ENCODE measurements at places on chromosomes 3 and 15.

- DNase-seq: no peak
Observed at GRCh38 chr3:194675081-194675640, 3.2 kb upstream of the LSG1 start.

DNA sequence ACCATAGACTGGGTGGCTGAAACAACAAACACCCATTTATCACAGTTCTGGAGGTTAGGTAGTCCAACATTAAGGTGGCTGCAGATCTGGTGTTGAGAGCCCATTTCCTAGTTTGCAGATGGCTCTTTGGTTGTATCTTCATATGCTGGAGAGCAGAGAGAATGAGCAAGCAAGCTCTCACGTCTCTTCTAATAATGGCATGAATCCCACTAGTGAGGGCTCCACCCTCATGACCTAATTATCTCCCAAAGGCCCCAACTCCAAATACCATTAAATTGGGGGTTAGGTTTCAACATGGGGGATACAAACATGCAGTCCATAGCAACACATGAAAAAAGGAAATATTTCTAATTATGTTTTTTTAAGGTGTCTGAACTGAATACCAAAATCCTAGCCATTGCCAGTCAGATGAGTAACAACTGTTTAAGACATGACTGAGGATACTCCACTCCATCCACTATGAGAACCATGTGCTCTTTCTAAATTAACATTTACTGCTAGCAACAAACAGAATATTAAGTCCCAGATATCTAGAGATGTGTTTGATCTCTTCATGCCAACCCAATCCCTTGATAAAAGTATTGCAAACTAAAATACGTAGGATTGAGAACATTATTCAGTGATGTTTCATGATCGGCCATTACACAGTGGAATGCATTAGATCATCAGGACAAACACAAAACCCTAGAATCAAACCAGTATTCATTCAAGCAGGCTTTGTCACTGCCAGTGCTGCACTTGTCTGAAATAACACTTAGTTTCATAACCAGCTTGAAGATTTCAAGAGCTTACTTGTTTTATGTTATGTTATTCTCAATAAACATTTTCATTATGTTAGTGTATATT, 340.3 kb downstream of the SLC9A9 start:
- DNase-seq: no peak

- DNase-seq: no peak
Observed at GRCh38 chr3:122496508-122496907, 18.2 kb downstream of the KPNA1 start.

DNA sequence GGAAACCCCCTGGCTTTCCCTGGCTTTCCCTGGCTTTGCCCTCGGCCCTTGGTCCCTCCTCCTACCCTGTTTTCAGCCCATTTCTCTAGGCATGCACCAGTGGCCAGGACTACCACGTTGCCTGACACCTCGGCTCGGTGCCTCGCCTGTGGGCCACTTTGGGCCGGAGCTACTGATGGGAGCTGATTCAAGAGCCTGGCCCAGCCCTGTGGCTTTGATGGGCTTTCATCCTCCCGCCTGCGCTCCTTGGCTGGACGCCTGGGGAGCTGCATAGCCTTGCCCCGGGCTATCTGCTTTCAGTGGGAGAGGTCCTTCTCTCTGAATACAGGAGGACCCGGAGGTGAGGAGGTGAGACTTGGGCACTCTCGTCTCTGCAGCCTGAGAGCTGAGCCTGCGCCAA, 192.7 kb upstream of the HES1 start:
- no peak for DNase-seq

GRCh38 chr3:14652-15051, 181.9 kb upstream of the CHL1 start:
- DNase-seq: no peak

DNA sequence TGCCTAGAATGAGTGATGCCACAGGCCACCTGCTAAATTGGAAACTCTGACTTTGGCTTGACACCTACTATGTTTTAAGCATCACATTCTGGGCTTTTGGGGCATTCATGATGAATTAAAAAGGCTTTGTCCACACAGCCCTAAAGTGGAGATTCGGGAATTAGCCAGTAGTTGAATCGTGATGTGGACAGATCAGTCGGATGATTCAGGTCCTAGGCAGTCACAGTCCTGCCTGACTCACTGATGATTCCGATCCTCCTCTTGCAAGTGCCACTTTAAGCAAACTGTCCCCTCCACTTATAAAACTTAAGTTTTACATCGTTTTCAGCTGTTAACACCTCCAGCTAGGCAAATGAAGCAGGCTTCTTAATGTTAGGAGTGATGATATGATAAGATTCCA, 75.3 kb downstream of the SYNPR start:
- DNase-seq: no peak

- DNase-seq: no peak
Observed at GRCh38 chr3:16406166-16406565, 107.3 kb downstream of the RFTN1 start.

GRCh38 chr15:57797110-57797509, 90.6 kb downstream of the POLR2M start:
- DNase-seq: no peak

DNA sequence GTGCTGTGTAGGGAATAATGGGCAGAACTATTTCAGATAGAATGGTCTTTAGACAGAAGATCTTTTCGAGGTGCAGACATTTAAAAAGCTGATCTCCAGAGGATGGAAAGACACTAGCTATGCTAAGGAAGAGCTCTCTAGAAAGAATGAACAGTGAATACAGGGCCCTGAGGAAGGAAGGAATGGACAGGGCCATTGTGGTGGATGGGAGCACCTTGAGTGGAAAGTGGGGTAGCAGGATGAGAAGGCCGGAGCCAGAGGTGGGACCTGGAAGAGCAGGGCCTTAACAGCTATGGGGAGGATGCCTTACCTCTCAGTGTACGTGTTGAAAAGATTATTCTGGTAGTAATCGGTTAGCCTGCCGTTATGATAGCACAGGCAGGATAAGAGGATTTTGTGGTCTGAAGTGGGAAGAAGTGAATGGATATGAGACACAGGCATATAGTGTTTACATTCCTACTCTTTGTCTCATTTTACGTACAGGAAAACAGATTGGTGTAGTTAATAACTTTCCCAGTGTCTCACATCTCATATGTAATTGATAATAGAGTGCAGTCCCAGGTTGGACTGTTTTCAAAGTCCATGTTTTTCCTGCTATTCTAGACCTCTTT, 172.4 kb downstream of the KLHL25 start:
- DNase-seq: no peak

GRCh38 chr15:63083044-63083443, 38.6 kb upstream of the LACTB start:
- DNase-seq: no peak

- no peak for DNase-seq
Observed at GRCh38 chr3:9398700-9399336, 1.4 kb downstream of the SETD5 start.

GRCh38 chr3:53224536-53224935, 31.3 kb downstream of the TKT start:
- no peak for DNase-seq

- no peak for DNase-seq
Observed at GRCh38 chr3:195140816-195141793, 129.9 kb downstream of the XXYLT1 start.

- DNase-seq: no peak
Observed at GRCh38 chr3:98388147-98388546, 2.3 kb upstream of the OR5K3 start.

GRCh38 chr3:44421280-44421679, 56.2 kb downstream of the ZNF445 start:
- DNase-seq: no peak

GRCh38 chr3:49412632-49413337, 562 bp downstream of the TCTA start:
- no peak for DNase-seq

DNA sequence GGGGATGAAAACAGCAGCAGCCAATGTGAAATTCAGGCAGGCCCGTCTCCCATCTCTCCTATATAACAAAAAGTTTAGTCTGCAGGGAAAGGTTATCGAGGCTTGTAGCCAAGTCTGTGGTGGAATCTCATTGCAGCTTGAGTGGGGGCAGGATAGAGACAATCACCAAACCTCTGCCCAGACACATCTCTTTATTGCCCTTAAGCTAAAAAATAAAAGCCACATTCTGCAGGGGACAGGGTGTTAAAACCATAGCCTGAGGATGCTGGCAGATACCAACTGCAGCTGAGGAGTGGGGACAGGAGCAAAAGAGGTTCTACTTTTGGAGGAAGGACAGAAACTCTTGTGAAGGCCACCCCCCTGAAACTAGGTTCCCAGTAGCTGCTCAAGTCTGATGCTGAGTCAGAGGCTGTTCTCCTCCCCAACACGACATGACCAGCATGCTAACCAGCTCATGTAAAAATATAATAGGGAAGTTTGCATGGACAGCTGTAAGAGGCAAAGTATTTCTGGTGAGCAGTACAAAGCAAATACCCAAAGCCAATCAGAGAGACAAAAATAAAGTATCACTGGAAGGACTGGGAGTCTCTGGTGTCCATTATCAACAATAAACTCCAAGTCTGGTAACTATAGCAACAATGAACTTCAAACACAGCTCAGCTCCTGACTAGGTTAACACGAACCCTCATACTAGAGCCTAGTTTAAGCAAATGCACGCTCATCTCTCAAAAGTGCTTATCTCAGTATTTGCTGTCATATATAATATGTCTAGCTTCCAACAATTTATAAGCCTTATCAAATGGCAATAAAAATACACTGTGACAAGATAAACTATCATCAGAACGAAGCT, 362.2 kb upstream of the SLCO3A1 start:
- no peak for DNase-seq

Data from activated CD8-positive, alpha-beta memory T cell treated with anti-CD3 and anti-CD28 coated beads for 1 hour (primary cell).